T-helper 2 cell treated with Interferon-gamma antibody and Interleukin-4, amounts not matched to agents 5 μg/mL and 100 μg/mL, for 36 hours (primary cell): ENCODE measurements at places on chromosomes 1 and 21.

- no peak for DNase-seq
These were observed 50.5 kb downstream of the PEX14 start for GRCh38 chr1:10525208-10525607.

- DNase-seq: no peak
These were observed 322.8 kb downstream of the PAPPA2 start for GRCh38 chr1:176785791-176786190.

- no peak for DNase-seq
These were observed 36.0 kb downstream of the EBNA1BP2 start for GRCh38 chr1:43135857-43136781.

GRCh38 chr21:38358098-38358497 lies 101.3 kb downstream of the KCNJ15 start:
- DNase-seq: no peak

DNA sequence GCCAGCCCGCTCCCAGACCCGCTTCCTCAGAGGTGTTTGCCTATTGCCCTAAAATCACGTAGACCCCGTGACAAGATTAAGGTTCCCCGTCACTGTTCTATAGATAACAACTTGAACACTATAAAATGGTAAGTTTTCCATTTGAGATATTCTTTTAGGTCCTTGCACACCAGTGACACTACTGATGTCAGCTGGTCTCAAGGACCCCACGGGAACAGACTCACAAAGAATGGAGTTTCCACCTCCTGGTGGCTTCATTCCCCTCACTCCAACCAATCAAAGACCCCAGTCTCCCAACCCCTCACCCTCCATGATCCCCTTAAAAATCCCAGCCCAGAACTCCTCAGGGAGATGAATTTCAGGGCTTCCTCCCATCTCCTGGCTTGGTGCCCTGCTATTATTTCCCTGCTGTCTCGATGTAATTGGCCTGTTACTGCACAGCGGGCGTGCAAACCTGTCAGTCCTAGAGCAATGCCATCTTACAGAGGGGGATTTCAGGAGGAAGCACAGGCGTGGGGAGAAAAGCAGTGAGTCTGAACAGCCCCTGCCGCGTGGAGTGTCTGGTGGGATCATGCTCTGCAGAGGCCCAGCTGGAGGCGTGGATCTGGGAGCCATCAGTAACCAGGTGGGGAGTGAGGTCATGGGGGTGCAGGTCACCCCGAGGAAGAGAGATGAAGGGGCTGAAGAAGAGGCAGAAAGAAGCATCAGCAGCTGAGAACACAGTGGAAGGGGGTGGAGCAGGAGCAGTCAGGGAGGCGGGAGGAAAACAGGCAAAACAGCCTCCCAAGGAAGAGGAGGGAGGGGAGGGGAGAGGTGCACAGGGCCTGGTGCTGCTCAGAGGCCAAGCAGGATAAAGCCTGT lies 35.1 kb upstream of the LBR start:
- DNase-seq: no peak

- DNase-seq: no peak
These were observed 57.3 kb downstream of the RHOU start for GRCh38 chr1:228792601-228793000.

DNA sequence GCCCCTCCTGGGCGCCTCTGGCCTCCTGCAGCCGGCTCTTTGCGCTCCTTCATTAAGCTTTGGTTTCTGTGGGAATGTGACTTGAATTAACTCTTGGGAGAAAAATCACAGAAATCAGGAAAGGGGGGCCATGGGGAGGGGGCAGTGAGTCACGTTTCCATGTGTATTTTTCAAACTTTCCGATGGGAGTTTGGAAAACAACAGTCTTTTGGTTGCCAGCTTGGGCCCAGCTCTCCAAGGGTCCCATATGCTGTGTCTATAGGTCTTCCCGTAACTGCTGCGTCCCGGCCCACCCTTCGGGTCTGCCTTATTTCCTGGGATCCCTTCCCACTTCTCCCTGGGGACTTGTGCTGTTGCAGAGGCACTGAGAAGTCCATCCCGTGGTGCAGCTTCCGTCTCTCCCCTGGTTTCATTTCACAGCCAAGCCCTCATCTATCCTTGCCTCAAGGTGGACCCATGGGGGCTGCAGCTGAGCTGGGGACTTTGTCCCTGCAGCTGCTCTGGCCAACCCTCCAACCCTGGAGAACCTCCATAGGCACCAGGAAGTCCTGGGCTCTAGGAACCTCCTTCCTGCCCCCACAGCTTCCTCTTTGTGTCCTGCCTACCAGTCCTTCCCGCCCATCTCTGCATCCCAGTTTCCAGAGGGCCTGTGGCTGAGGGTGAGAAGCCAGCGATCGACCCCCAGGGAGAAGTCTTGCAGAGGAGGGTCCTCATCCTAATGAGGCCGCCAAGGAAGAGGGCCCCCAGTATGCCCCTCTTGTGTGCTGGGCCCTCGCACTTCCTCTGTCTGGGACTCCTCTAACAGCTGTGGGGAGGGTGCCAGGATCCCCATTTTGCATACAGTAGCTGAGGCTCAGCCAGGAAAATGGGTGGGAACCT lies 11.6 kb upstream of the LMNA start:
- DNase-seq: no peak

DNA sequence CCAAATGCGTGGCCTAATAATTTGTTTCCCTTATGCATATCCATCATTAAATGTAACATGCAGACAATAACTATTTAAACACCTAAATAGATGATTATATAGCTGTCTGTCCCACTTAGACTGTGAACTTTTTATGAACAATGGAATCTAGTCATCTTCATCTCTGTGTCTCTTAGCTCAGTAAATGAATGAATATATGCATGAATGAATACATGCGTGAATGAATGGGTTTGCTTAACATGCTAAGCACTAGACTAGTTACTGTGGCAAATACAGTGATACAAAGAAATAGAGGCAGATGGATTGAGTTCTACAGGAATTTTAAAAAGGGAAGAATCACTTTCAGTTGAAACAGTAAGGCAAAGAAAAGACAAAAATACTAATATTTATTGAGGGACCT lies 232.0 kb downstream of the FGGY start:
- no peak for DNase-seq
